ENCODE measurements at places on chromosomes 1 and 21.
A peak's percentile ranks its signal among the peaks of the same experiment; 100 is the strongest.

GRCh38 chr1:153612755-153613331 is at the start of gene S100A16:
Gene S100A16 (minus strand): TSS chr1:153613137. CDS start chr1:153608151, 4,986 bp downstream.
- DNase-seq: no peak

DNA sequence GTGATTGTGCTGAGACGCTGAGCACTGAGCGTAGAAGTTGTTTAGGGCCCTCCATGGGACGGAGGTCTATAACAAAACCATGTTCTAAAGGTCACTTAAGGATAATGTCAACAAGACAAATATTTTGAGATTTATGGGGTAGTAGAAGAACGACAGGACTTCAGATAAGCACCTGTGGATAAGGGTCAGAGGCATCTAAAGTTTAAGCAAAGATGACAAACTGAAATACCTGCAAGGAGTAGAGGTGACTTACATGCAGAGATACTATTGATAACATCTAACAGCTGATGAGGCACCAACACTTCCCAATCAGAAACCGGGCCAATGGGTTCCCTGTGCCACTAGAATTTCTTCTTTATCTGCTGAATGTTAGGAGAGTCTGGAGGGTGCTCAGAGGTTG is 83.5 kb downstream of the CENPF start:
- DNase-seq: no peak

DNA sequence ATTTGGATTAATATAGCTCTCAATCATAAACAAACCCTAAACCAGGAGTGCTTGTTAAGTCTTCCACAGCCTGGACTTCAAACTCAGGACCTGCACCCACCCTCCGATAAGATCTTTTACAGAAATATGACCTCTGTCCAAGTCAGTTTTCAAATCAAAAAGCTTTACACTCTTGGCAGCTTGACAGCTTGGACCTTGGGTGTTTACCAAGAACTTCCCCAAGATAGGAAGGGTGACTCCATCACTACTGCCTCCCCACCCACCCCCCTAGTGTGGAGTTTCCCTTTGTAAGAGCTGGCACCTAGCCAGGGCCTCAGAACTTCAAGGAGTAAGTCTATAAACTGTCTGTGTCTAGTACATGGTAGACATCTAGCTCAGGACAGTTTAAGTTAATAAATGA is 9.6 kb downstream of the BCAR3 start:
- DNase-seq: no peak

- no peak for DNase-seq
Measured at GRCh38 chr1:168636642-168637111, 60.3 kb downstream of the XCL1 start.

DNA sequence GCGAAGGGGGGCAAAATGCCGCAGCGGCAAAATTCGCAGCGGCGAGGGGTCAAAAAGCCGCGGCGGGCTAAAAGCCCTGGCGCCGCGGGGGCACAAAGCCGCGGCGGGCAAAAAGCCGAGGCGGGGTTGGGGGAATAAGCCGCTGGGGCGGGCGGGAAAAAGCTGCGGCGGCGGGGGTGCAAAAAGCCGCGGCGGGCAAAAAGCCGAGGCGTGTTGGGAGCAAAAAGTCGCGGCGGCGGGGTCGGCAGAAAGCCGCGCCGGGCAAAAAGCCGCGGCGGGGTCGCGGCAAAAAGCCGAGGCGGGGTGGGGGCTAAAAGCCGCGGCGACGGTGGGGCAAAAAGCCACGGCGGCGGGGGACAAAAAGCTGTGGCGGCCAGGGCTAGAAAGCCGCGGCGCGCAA is 3902.5 kb downstream of the SRGAP2C start:
- DNase-seq: peak; percentile 48

DNA sequence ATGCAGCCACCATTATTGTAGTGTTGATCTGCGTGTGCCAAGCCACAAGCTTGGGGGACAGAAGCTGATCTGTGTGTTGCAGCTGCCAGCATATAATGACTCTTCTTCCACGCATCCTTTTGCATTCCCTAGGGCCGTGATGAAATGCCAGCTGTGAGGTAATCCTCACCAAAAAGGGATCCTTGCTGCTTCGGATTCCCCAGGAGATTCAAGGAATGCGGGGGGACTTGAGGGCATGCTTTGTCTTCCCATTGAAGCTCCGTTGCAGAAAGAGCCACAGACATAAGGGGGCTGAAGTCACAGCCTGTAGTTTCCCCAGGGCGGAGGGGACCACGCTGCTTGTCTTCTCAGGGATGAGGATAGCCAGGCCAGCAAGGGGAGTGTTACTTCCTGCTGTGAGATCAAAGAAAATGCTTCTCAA is 281.6 kb upstream of the FMN2 start:
- no peak for DNase-seq
